SJSA1 (cell line): ENCODE measurements at places on chromosomes 2 and 18.

GRCh38 chr2:23944527-23944926 lies 4.3 kb downstream of the UBXN2A start:
- no peak for DNase-seq
- H3K4me1 ChIP-seq = peaks cover 18% of the 10 kb centered on the region
- no peaks in the 10 kb centered on the region for H3K27me3 ChIP-seq

DNA sequence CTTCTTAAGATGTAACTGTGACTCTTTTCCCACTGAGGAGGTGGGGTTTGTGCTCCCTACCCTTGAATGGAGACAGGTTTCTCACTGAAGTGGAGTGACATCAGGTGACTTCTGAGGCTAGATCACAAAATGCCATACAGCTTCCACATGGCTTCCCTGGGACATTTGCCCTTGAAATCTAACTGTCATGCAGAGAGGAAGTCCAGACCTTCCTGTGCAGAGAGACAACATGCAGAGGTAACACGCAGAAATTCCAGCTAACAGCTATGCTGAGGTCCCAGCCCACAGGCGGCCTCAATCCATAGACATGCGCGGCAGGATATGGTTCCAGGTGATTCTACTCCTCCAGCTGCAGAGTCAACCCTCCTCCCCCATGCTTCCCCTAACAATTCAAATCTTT lies 119.0 kb downstream of the TRIB2 start:
- H3K4me3 ChIP-seq = no peak overlapping the region
- no peaks in the 10 kb centered on the region for H3K4me1 ChIP-seq
- no peaks in the 10 kb centered on the region for H3K27me3 ChIP-seq
- no peak for DNase-seq

DNA sequence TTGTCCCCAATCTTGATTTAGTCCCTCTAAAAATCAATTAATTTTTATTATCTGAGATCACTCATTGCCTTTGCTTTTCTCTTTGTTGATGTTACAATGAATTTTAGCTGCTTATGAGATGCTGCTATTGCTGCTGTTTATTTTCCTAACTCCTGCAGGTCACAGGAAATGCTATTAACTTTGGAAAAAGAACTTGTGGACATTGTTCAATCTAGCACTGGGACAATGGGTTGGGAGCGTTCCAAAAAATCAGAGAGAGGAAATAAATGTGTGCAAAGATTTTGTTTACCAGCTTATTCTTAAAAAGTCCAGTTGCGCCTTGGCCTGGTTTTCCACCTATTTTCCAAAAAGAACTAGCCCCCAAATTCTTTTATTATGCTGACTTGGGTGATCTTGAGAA lies 268.3 kb downstream of the PTH2R start:
- no peak overlapping the region for H3K4me3 ChIP-seq
- no peak overlapping the region for H3K27ac ChIP-seq
- no peaks in the 10 kb centered on the region for H3K4me1 ChIP-seq

GRCh38 chr2:167820488-167820887 lies 426.9 kb downstream of the STK39 start:
- no peak for DNase-seq
- no peak overlapping the region for H3K27ac ChIP-seq
- no peaks in the 10 kb centered on the region for H3K36me3 ChIP-seq
- no peak overlapping the region for H3K4me3 ChIP-seq
- H3K27me3 ChIP-seq = no peaks in the 10 kb centered on the region

DNA sequence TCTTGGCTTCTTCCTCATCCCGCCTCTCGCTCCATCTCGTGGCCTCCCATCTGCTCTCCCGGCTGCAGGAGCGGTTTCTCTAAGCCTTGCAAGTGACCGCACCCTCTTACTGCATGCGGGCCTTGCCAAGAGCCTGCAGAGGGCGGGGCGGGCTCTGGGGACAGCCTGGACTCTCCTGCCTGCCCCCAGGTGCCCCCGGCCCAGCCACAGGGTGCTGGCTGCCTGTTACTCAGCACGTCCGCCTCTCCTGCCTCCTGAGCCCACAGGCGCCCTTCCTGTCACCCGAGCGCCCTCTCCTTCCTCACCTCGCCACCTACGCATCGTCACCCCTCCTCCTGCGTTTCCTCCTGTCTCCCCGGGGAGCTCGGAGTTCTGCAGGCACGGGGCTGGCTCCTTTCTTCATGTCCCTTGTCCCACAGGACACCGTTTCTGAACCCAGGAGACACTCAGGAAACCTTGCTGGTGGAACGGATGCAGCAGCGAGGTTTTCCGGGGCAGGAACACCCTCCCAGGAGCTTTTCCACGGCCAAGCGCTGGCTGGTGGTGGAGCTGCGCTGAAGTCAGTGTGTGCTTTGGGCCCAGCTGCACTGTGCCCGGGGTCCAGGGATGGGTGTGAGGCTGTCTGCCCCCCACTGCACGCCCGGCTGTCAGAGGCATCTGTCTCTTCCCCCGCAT lies 28.5 kb downstream of the HPCAL1 start:
- H3K4me1 ChIP-seq = peaks cover 21% of the 10 kb centered on the region
- H3K4me3 ChIP-seq = no peak overlapping the region

DNA sequence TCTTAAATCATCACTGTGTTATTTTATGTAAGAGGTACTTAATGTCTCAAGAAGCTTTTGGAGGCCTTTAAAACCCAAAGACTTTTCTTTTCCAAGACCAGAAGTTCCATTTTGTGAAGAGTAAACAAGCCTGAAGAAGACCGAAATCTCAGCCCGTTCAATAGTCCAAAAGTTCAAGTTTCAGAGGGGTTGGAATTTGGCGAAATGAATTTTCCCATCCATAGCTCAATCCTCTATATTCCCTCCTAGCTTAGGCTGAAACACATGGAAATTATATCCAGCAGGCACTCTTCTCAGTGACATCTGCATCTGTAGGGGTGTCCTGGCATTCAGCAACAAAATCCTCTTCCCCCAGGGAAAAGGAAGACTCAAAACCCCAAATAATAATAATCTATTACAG lies 344.6 kb downstream of the ARHGAP15 start:
- no peaks in the 10 kb centered on the region for H3K36me3 ChIP-seq
- no peak overlapping the region for H3K4me3 ChIP-seq
- H3K27me3 ChIP-seq = no peaks in the 10 kb centered on the region
- DNase-seq = no peak
- H3K27ac ChIP-seq = peak overlapping the region; percentile 35

DNA sequence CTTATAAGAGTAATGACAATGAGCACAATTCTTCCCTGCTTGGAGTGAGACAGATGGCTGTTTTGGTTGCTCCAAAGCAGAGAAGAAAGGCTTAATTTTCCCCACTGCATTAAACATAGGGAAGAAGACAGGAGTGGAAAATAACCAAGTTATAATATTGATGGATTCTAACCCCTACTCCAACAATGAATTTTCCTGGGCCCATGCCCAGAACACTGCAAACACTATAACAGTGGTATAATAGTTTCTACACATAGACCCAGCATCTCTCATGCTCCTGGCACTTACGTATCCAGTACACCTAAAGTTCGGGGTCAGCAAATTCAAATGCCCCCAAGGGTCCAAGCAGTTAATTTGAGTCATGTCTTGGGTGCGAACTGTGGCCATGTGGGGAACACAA lies 613.4 kb downstream of the PLCL1 start:
- 0 out of 2 replicates have a peak, but pooled peaks cover 3% of the 10 kb centered on the region for H3K27me3 ChIP-seq
- H3K4me1 ChIP-seq = no peaks in the 10 kb centered on the region
- H3K36me3 ChIP-seq = no peaks in the 10 kb centered on the region

DNA sequence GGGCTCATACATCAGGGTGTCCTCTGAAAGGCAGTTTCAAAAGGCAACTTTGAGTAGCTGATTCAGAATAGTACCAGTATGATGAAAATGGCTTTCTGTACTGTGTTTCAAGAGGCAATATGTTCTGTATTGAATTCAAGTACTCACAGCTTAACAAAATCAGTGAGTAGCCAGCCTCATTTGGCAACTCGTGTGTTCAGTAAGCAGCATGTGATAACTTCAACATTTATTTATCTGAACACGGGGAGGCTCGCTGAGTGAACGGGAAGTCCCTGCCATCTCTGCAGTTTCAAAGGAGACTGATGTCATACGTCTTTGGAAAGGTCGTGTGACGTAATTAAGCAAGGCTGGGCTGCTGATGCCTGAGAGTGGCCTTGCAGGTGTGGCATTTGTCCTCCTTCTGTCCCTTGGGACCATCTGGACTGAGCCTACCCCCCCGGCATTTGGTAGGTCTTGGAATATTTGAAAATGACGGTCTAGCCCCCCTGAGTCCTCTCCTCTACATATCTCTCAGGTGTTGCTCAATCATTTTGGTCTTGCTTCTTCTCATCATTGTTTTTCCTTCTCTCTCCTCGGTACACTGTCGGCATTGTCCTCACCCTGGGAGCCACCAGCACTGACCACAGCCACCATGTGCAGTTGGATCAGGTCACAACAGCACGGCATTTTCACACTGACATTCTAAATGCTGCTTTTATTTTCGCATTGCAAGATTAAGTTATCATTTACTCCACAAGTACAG lies 62.8 kb downstream of the SMIM21 start:
- H3K27me3 ChIP-seq = no peaks in the 10 kb centered on the region
- no peaks in the 10 kb centered on the region for H3K36me3 ChIP-seq

DNA sequence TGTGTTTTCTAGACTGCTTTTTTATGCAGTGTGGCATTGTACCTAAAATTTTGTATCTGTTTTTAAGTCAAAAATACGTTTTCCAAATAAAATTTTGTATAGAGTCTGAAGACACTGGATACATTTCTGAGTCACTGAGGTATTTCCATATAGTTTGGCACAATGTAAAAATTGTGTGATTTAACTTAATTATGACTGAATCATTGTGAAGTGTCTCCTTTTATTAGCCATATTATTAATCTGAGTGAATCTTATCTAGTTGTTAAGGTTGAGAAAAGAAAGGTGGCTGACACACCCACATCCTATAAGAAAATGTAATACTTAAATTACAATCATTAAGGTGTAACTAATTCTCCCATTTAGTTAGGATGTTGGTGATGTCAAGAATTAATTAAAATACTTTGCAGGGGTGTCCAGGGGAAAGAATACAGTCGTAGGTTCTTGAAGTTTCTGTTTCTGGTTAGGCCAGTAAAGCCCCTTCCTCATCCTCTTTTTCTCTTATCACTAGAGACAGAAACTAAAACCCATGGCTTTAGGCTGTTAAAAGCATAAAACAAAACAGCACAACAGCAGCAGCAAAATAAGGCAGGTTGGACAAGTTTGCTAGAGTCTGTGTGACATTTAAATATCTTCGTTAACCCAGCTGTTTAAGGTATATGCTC lies 71.6 kb downstream of the UBE2E3 start:
- H3K4me3 ChIP-seq = no peak overlapping the region
- no peak for DNase-seq
- no peaks in the 10 kb centered on the region for H3K4me1 ChIP-seq
- H3K36me3 ChIP-seq = no peaks in the 10 kb centered on the region
- no peak overlapping the region for H3K27ac ChIP-seq
- no peaks in the 10 kb centered on the region for H3K27me3 ChIP-seq

DNA sequence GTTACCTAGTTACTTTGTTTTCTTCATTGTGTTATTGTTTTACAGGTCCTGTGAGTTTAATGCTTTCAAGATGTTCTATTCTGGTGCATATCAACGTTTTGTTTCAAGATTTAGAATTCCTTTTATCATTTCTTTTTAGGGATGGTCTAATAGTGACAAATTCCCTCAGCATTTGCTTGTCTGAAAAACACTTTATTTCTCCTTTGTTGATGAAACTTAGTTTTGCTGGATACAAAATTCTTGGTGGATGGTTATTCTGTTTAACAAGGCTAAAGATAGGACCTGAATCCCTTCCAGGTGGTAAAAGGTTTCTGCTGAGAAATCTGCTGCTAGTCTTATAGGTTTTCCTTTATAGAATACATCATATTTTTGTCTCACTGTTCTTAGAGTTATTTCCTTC lies 102.3 kb downstream of the RND3 start:
- no peaks in the 10 kb centered on the region for H3K27me3 ChIP-seq
- no peak for DNase-seq
- no peak overlapping the region for H3K4me3 ChIP-seq
- H3K27ac ChIP-seq = no peak overlapping the region
- H3K4me1 ChIP-seq = no peaks in the 10 kb centered on the region

DNA sequence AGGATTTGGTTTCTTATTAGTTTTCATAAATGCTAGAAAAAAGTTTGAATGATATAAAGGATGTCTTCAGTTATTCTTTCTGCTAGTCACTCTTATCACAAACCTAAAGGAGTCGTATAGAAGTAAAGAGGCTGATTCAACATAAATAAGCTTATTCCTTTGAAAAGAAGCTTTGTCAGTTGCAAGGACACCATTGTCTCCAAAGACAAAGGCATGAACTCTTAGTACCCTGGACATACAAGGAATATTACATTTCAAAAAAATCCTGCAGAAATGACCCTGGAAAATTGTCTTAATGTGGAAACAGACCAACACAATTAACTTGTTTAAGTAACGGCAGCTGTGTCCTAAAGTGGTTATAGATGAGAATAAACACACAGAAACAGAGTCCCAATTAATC lies 528.0 kb downstream of the CPS1 start:
- no peak overlapping the region for H3K27ac ChIP-seq
- DNase-seq = no peak

GRCh38 chr2:127277028-127277427 lies 16.9 kb downstream of the ERCC3 start:
- no peak overlapping the region for H3K4me3 ChIP-seq
- H3K27ac ChIP-seq = no peak overlapping the region
- H3K36me3 ChIP-seq = peaks cover 93% of the 10 kb centered on the region
- H3K4me1 ChIP-seq = no peaks in the 10 kb centered on the region

GRCh38 chr18:37889963-37890362 lies 324.4 kb upstream of the CELF4 start:
- no peak overlapping the region for H3K4me3 ChIP-seq
- H3K4me1 ChIP-seq = no peaks in the 10 kb centered on the region
- no peaks in the 10 kb centered on the region for H3K27me3 ChIP-seq
- no peak for DNase-seq
- no peaks in the 10 kb centered on the region for H3K36me3 ChIP-seq
- no peak overlapping the region for H3K27ac ChIP-seq

DNA sequence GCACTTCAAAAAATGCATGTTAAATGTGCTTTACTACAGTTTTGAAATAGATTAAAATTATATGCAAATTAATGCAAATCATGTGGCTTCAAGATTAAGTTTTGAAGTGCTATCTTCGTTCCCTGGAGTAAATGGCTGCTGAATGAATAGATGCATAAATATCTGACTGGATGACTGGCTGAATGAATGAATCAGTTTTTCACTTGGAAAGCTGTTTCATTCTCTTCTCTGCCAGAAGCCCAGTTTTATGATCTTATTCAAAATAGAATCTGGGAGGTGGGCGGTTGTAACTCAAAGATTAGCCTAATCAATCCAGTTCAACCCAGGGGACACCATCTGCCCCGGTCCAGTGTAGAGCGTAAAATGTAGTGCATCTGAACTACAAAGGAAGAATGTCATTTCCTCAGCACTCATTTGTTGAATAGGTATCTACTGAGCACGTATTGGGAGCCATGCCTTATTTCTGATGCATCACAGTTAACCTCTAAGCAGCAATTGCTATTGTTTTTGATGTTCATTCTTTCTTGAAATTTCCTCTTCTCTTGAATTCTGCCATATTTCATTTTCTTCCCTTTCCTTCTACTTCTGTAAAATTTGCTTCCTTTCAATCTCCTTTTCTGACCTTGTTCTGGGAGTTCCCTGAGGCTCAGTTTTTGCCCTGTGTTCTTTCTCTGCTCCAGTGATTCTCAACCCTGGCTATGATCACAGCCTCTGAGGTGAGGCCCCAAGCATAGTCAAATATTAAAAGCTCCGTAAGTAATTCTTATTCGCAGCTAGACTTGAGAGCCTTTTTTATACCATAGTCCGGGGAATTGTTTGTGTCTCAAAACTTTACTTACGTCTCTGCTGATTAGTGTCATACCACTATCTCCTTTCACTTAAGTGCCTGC lies 282.7 kb downstream of the PARD3B start:
- H3K36me3 ChIP-seq = no peaks in the 10 kb centered on the region
- H3K27me3 ChIP-seq = no peaks in the 10 kb centered on the region
- H3K4me1 ChIP-seq = peaks cover 15% of the 10 kb centered on the region

- H3K27me3 ChIP-seq = no peaks in the 10 kb centered on the region
- DNase-seq = no peak
- H3K36me3 ChIP-seq = no peaks in the 10 kb centered on the region
Observed at GRCh38 chr2:96167407-96168013, 22.3 kb upstream of the DUSP2 start.
